8988T (cell line): ENCODE measurements at places on chromosomes 4 and X.

DNA sequence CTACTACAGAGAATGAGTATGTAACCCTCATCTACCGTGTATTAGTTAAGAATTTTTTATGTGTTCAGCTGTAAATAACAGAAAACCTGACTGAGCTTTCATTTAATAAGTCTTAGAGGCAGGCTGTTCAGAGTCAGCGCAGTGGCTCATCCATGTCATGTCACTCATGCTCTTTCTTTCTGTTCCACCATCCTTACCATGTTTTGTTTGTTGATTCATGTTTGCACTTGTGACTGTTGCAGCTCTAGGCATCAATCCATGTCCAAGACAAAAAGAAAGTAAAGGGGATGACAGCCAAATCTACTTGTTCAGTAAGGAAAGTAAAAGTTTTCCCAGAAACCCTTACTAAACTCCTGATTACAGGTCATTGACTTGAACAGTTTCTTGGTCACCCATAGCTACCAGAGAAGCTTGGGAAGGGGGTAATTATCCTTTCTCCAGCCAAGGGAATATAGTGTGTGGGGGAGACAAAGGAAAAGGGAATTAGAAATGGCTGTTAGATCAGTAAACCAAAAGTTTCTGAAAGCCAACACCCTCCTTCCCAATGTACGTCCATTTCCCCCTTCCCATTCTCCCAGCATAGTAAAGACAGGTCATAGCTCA is 9.0 kb downstream of the ART3 start:
- no peak for DNase-seq

DNA sequence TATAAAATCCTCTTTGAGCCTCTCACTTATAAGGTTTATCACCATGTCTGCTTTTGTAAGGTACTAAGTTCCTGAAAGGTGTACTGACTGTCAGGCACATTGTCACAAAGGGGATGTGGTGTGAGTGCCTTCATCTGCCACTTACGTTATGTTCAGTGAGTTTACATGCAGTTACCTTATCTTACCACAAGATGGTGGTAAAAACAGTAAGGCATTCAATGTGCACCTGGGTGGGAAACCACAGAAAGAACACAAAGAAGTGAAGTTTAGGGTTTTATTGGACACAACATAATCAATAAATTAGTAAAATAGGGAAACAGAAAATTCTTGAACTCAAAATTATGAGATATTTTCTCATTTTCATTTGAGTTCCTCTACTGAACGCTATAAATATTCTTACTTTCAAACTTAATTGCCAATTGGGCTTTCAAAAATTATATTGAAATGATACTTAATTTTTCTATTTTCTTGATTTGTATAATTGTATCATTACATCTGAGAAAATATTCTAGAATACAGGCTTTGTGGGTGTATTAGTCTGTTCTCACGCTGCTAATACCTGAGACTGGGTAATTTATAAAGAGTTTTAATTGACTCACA is 650.8 kb downstream of the PCDH7 start:
- DNase-seq = no peak

GRCh38 chrX:20653070-20653469 is 386.4 kb upstream of the RPS6KA3 start:
- no peak for DNase-seq

DNA sequence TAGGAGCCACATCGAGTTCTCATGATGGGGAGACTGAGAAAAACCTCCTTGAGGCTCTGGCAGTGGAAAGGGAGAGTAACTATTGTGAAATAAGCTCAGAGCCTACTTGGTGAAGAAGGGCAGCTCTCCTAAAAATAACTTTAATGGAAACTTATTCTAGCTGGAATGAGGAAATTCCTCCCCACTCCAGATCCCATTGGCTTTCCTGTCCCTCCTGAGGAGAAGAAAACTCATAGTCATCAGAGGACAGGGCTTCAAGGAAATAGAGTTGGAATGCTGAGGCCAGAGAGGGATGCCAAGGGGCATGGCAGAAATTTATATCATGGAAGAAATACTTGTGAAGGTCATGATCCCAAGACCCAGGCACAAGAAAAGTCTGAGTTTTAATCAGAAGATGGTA is 70.7 kb upstream of the TAPT1 start:
- no peak for DNase-seq

- no peak for DNase-seq
Observed at GRCh38 chr4:35461931-35462659, 782.2 kb downstream of the ARAP2 start.

DNA sequence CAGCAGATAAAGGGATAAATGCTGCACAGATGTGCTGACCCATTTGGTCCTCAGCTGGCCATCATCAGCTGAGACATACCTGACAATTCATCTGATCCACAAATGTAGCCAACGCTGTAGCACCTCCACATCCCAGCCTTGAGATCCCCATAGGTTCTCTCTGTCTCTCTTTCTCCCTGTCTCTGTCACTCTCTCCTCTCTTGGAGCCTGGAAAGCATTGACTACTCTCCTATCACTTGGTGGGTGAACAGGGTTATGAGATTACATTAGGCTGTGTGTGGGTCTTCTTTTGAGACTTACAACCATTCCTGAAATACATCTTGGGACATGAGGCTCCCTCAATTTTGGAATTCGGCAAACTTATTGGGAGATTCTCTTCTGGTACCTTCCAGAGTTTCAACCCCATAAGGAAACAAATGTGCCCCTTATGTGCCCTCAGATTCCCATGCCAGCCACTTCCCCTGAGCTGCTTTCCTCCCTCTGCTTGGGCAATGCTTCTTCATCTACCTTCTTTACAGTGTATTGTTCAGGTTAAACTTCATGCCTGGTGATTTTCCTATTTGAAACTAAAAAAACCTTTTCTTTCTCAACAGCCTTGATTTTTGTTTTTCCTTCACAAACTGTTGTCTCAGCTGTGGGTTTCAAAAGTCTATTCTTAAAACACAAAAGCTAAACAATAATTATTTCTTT is 29.1 kb upstream of the FGF2 start:
- DNase-seq = no peak

- DNase-seq = no peak
Observed at GRCh38 chr4:77347351-77347966, 190.5 kb downstream of the CCNG2 start.

- DNase-seq = no peak
Observed at GRCh38 chr4:10226756-10227155, 110.2 kb upstream of the WDR1 start.

GRCh38 chr4:181562399-181562798 is 680.8 kb upstream of the TENM3 start:
- no peak for DNase-seq

DNA sequence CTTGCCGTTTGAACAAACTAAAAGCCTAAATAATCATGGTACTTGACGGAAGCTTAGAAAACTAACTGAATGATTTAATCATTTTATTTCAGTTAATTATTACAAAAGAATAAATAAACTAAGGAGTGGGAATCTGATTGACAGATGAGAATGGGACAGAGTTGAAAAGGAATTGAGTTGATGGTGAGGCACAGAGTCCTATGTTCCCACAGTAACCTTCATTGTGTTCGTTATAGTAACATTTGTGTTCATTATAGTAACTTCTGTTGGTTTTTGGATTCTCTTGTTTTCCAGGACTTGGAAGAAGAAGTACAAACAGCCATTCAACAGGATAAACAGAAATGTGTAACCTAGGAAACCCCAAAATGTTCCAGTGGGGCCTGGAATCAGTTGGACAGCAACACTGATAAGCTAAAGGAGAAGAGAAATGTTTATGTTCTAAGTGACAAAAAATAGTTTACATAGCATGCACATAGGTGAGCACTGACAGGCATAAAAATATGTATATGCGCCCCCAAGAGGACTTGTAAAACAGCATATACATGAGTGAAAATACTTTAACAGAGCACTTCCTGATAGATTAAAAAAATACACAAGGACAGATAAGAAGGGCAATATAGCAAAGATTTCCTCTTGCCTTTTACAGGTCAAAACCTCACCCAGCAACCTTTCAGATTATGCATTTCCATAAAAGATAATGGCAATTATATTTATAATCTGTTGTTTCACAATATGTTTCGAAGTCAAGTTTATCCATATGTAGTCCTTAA is 218.6 kb upstream of the HTR2C start:
- no peak for DNase-seq

- DNase-seq = no peak
Observed at GRCh38 chr4:94448815-94449375, 2.8 kb upstream of the PDLIM5 start.

DNA sequence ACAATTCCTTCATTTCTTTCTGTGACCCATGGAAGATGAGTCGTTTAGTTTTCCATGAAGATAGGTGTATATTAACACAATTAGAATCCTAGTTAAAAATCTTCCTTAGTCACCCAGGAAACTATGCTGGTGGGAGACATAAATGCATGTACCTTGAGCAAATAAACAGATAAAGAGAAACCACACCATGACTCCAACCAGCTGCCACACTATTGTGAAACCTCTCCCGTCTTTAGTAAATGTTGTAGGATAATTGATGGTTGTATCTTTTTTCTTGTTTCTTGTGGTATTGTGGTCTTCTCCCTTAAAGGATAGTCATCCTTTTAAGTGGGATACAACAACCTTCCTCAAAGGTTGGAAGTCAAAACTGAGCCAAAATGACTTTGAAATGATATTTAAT is 103.8 kb upstream of the LEF1 start:
- no peak for DNase-seq

DNA sequence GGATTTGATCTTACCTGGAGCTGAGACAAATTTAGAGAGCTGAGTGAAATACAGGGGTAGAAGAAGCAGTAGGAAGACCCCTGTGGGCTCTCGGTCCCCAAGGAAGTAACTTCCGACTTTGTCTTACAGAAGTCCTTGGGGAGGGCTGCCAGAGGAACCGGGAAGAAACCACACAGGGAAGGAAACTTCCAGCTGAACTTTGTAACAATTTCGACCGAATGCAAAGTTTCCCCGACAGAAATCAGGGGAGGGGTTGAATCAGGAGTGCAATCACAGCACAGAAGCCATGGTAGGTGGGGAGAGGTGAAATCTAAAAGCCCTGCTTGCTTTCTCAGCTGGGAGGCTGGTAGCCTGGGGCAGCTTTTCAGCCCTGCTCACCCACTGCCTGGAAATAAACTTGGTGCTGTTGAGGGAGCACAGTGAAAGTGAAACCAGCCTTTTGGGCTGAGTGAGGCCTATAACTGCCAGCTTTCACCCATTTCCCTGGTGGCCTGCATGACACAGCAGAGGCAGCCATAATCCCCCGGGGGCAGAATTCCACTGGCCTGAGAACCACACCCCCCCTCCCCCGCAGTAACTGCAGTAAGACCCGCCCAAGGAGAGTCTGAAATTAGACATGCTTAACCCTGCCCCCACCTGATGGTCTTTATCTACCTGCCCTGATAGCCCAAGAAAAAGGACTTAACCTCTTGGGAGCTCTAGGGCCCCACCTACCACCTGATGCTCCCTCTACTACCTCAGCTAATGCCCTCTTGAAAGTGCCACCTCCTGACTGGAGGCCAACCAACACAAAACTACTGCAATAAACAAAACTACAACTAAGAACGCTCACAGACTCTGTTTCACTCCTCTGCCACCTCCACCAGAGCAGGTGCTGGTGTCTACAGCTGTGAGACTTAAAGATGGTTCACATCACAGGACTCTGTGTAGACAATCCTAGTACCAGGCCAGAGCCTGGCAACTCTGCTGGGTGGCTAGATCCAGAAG is 248.2 kb downstream of the PARM1 start:
- no peak for DNase-seq

DNA sequence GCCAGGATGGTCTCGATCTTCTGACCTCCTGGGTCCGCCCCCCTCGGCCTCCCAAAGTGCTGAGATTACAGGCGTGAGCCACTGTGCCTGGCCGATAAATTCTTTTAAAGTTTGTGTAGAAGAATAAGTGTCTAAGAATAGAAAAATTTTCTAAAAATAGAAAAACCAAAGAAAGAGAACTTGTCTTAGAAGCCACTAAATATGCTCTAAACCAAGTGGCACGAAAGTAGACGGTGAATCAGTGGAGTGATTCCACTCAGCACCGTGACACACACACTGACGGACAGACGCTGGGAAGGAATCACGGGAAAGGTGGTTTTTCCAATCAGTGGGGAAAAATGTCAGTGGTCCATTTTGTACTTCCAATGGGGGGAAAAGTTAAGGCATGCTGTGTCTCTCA is 72.7 kb upstream of the PSAPL1 start:
- no peak for DNase-seq

- DNase-seq = no peak
Observed at GRCh38 chr4:80463509-80463908, 128.0 kb downstream of the CFAP299 start.

GRCh38 chr4:100977746-100978397 is 369.5 kb downstream of the PPP3CA start:
- DNase-seq = no peak

DNA sequence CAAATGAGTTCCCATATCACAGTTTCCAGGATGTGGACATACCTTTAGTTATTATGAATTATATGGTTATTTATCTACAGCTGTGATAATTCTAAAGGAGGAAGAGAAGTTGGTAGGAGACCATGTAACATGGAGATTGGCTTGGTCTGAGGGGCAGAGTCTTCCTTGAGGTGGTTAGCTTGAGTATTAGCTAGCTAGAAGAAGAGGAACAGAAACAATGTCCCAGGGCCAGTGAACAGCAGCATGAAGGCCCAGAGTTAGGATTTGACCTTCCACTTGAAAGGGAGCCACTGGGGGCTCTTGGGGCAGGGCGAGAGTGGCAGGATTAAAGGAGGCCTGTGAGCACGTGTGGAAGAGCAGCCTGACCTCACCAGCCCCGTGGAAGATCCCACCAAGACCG is 5.6 kb upstream of the JAKMIP1 start:
- no peak for DNase-seq

GRCh38 chr4:24763631-24764297 is 31.6 kb upstream of the SOD3 start:
- no peak for DNase-seq

GRCh38 chrX:123450222-123450621 is 266.1 kb downstream of the GRIA3 start:
- DNase-seq = no peak

- no peak for DNase-seq
Observed at GRCh38 chr4:153555730-153556434, 89.7 kb downstream of the TMEM131L start.

DNA sequence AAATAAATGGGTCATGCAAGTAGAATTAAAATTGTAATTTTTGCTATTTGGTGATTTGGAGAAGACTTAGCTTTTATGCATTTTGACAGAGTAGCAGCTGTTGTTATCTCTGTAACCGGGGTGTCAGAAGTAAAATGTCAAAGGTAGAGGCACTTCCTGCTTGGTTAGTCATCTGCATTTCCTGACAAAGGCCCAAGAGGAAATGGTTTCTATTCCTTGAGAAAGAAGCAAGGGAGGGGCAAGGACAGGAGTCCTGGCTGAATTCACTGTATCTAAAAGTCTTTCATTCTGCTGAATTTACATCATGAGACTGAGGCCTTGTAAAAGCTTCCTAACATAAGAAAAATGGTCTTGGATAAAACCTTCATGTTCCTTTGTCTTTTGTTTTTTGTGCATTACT is 550.9 kb upstream of the BOD1L1 start:
- DNase-seq = no peak

- no peak for DNase-seq
Observed at GRCh38 chrX:97397371-97397770, 513.7 kb downstream of the RPA4 start.

- DNase-seq = peak; percentile 74
Observed at GRCh38 chr4:6134612-6135220, 65.6 kb downstream of the JAKMIP1 start.

GRCh38 chr4:188683571-188683970 is 544.3 kb downstream of the TRIML1 start:
- no peak for DNase-seq
